ENCODE measurements at places on chromosomes 13 and 19.

DNA sequence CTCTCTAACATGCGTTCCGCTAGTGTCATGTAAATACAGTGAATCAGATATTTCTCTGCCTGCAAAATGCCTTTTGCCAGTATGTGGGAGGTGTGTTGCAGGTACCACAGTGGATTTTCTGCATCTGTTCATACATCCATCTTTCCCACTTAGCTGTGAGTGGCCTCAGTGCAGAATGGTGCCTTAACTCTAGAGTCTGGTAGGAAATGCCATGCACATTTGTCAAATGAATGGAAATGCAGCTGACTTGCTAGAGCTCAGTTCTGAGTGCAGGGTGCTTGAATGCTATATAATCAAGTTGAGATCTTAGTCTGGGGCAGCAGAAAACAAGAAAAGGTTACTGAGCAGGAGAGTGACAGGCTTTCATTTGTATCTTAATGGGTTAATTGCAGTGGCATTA lies 68.2 kb downstream of the LRCH1 start:
- no peak for DNase-seq

- DNase-seq: peak; percentile 78
Measured at GRCh38 chr19:13774217-13775191, at the start of gene C19orf53. Gene C19orf53, plus strand, starts transcription at chr19:13774456. Its CDS starts 22 bp downstream, at chr19:13774478.

- DNase-seq: no peak
Measured at GRCh38 chr19:19487077-19487949, 28.0 kb downstream of the TSSK6 start.

GRCh38 chr19:37095859-37096258 lies 17.6 kb downstream of the ZNF420 start:
- no peak for DNase-seq

DNA sequence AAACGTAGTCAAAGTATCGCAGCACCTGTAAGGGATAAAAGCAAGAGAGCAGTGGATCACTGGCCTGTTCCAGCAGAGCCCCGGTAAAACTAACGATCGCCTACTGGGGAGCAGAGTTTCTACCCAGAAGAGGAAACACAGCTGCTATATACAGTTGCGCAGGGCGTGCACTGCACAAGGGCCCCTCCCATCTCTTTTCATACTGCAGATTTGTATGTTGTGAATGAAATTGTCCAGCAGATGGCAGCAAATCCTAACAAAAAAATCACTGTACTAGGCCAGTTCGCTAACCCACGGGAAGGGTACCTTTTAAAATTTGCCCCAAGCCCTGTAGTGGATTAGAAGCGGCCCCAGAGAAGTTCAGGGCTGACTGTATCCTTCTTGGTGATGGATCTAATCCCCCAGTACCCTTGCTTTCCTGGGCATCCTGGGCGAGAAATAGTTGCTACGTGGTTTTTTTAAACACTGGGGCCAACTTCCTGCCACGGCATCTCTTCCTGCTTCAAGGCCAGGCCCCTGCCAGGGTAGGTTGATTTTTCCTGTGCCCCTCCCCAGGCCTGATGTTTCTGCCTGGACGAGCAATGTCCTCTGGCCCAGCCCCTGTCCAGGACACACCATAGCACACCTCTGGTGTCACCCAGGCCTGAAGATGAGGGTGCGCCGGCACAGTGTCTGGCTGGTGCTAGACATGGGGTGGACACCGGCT lies 127.0 kb downstream of the IER2 start:
- peak; percentile 21 for DNase-seq

- no peak for DNase-seq
Measured at GRCh38 chr13:73675821-73676220, 458.4 kb downstream of the KLF12 start.

GRCh38 chr13:75384879-75385707 lies 96.9 kb downstream of the TBC1D4 start:
- DNase-seq: no peak

- no peak for DNase-seq
Measured at GRCh38 chr19:3284759-3285646, 60.5 kb downstream of the CELF5 start.

- no peak for DNase-seq
Measured at GRCh38 chr13:109680288-109680687, 106.1 kb downstream of the IRS2 start.

DNA sequence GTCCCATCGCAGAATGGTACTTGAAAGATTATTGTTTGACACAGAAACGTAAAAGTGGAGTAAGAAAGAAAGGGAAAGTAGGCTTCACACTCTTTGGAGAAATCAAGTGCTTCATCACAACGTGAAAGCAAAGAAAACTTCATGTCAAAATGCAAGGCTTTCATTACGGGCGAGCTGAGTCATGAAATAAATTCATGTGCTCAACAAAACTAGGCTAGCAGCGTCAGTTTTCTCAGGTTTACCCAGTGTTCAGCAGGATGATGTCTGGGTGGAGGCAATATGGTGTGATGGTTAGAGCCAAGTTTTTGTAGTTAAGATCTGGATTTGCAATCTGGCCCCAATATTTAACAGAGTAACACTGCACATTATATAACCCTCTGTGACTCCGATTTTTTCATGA lies 128.0 kb downstream of the TRPC4 start:
- no peak for DNase-seq

GRCh38 chr19:34990578-34991192 lies 9.4 kb upstream of the GRAMD1A start:
- DNase-seq: no peak

GRCh38 chr19:41327576-41328156 lies 17.7 kb downstream of the CCDC97 start:
- DNase-seq: no peak

DNA sequence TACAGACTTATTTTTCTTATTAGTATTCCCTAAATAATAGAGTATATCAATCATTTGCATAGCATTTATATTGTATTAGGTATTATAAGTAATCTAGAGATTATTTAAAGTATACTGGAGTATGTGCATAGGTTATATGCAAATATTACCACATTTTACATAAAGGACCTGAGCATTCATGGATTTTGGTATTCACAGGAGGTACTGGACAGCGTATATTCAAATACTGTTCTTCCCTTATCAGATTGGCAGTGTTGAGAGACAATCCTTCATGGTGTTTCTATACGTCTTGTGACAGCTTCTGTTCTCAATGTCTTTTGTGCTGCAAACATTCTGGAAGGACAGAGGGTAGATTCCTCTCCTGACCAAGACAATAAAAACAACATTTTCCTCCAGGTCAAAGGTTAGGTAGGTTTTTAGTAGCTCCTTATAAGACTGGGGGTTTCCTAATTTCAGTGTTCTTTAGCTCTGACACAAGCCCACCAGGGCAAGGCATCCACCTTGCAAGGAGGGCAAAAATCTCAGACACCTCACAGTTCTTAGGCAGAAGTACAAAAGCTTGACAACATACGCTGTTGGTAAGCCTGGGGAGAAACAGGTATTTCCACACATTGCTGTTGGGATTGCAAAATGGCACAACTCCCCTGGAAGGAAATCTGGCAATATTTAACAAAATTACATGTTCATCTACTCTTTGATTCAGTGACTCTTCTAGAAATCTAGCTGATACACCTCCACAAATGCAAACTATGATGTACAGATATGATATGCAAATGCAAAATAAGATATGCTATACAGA lies 20.6 kb upstream of the PCCA start:
- no peak for DNase-seq

DNA sequence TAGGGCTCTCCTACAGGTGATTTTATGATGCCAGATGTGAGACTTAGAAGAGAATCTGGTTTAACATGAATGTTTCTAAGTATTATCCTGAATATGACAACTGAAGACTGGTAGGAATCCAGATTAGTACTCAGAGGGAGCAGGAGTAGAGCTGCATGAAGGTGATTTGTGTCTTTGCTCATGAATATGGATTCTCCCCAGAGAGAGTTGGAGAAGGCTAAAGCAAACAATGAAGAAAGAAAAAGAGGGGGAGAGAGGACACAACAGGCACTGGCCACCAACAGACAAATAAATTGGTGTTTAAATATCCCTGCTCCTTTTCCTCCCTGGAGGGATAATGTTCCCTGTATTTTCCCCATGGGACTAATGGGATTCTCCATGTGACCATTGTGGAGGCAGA lies 427.0 kb upstream of the KLF12 start:
- no peak for DNase-seq

DNA sequence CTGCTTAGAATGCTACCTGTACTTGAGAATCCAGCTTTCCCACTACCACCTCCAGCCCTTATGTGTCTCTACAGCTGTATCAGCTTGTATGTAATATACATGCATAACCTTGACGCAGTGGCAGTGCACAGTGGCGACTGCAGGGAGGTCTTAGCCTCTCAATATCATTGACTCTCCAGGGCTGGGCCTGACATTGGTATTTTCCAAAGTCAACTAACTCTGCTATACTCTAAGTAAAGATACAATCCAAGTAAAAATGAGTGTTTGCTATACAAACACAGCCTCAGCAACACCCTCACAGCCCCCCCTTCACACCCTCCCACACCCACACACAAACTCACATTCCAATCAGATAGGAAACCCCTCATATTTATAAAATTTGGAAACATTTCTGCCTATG lies 6.7 kb upstream of the UBL3 start:
- no peak for DNase-seq

DNA sequence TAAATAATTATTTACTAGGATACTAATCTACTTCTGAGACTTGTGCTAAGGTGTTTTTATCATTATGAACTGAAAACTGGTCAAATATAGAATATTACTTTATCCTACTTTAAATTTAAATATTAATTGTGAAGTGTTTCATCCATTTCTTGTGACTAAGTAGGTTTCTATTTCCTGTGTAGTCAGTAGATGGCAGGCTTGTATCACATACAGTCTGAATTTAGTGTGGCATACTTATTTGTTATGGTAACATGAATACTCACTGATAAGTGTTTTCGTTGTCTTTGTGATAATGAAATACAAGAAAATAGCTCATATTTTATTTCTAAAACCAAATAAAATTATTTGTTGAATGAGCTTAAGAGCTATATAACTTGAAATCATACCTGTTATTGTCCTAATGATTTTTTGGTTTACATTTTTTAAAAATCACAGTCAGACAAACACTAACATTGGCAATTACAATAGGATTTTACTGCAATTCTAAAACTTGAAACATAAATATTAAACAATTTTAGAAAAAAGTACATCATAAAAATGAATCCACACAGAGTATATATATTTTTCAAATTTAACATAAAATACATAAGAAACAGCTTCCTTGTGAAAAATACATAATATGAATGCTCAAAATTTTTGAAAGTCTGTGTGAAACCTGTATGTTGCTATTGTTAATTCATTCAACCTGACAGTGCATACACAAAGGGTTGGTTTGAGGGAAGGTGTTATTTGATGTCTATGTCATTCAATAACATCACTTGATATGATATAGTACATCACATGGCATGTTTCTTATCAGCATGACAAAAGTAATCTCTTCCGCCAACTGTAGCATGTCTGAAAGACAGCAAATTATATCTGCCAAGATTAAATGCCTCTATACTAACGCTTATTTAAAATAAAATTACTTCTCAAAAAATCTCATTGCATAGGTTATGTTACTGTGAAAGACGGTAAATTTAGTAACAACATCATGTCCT lies 904.8 kb upstream of the PCDH20 start:
- DNase-seq: no peak

GRCh38 chr13:29847501-29847983 lies 2.9 kb downstream of the UBL3 start:
- peak; percentile 12 for DNase-seq

DNA sequence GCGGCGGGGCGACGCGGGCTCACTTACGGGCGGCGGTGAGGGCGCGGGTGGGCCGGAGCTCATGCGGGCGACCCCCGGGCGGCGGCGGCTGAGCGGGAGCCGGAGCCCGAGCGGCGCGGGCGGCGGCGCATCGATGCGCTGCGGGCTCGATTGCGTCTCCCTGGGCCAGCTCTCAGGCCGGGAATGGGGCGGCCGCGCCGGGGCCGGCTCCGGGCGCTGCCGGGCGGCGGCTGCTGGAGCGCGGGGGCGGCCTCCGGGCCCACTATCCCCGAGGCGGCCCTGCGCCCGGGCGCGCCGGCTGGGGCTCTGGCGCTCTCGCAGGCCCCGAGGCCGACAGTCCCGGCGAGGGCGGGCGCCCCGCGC lies 1.4 kb upstream of the TSHZ3 start:
- peak; percentile 32 for DNase-seq

DNA sequence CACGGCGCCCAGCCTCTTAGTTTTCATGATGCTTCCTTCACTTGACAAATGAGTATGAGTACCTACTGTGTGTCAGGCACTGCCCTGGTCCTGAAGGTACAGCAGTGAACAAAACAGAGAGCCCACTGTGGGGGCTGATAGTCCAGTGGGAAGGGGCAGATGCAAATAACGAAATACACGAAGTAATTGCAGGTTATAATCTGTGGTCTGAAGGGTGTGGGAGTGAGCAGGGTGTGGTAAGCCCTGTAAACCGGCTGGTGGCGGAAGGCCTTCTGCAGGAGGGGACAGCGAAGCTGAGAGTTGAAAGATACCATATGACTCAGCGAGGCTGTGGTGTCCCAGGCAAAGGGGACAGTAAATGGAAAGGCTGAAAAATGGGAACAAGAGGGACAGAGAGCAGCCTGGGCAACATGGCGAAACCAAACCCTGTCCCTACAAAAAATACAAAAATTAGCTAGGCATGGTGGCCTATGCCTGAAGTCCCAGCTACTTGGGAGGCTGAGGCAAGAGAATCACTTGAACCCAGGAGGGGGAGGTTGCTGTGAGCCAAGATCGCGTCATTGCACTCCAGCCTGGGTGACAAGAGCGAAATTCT lies 60.5 kb downstream of the MAP4K1 start:
- DNase-seq: no peak

DNA sequence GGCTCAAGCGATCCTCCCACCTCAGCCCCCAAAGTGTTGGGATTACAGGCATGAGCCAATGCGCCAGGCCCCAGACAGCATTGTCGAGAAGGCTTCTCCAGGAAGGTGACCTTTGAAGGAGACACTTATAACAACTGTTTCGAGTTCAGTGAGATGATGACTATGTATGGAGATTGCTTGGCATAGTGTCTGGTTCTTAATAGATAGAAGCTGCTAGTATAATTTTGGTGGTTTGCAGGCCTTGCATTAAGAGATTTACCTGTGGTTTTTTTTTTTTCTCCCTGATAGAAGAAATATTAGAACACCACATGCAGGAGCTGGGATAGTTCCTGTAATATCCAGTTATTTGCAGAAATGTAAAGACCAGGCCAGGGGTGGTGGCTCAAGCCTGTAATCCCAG lies 3.7 kb downstream of the MARCHF2 start:
- no peak for DNase-seq

DNA sequence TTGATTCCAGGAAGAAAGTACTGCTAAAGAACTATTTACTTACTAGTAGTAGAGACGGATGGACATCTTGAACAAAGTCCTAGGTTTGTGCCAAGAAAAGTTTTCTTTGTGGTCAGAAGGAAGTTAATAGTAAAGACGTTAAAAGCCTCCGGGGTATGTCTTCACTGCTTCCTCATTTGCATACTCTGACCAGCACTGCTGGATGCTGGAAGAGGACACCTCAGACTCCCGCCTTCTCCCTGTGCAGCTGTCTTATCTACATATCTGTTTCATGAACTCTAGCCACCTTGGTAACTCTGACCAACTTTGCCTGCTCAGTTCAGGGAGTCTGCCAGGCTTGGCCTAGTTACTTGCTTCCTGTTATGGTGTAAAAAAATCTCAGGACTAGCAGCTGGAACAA lies 1109.1 kb upstream of the MIR17HG start:
- no peak for DNase-seq

Measured in hypothalamus (tissue), 51 donors.